DND-41 (cell line): ENCODE measurements at places on chromosomes 3 and 15.

DNA sequence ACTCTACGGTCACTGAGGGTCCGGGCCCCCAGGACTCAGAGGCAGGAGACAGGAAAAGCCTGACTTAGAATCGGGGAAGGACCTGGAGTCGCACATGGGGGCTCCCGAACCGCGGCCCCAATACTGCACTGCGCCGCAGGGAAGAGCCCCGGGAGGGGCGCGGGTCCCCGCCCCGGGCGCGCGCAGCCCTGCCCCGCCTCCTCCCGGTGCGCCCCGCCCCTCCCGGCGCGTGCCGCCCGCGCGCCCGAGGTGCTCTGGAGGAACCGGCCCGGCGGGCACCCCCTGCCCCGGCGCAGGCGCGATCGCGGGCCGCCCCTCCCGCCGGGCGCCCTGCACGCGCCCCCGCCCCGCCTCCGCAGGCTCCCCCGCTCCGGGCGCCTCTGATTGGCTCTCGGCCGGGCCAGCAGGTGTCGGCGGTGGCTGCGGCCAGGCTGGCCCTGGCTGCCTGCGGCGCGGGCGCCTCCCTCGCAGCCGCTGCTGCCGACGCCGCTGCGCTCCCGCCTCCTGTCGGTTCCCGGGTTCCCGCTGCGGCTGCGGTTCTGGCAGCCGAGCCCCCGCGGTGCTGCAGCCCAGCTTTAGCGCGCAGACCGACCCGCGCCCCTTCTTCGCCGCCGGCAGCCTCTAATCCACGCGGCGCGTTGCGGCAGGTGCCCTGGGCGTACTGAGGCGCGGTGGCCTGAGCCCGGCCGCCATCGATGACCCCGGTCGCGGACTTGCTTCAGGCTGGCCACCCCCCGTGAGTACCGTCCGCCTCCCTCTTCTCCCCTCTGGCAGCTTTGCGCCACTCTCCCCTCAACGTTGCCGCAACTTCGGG lies at the start of gene MYRIP:
Gene MYRIP, plus strand, starts transcription at position 429 of the 814 bp plus-strand sequence. CDS start 91,208 bp downstream, outside the sequence.
- no peak for DNase-seq

DNA sequence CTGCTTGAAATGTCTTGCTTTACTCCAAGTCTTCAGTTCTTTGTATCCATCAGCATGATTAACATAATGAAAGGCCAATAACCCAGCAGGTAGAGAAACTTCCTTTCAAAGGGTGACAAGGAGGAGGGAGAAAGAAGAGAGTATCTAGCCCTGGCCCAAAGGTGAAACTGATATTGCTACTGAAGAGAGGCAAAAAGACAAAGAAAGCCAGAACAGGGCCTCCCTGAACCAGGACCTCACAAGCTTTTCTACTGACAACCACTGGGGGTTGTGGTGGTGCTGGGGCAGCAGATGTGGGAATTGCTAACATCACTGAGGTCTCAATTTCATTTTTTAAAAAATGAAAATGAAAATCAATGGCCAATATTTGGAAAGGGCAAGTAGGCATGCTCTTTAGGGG lies 234.1 kb downstream of the RSL24D1 start:
- no peak for DNase-seq

DNA sequence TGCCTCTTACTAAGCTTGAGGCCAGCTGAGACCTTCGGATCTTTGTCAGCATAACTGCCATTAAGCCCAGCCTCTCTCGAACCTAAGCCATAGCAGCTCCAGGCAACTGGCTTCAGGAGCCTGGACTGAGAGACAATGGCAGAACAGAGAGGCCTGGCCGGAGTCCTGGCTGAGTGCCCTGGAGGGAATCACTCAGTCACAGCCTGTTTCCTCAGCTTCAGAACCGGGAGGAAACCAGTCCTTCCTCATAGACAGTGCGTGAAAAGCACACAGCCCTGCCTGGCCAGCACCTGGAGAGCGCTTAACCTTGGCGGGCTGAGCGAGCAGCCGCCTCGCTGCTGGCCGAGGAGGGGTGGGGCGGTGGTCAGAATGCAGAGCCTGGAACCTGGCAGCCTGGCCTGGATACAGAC lies 21.6 kb downstream of the RNU5B-1 start:
- no peak for DNase-seq

GRCh38 chr15:66488525-66488924 lies 9.0 kb downstream of the SNAPC5 start:
- no peak for DNase-seq

- DNase-seq = no peak
Observed at GRCh38 chr3:31690771-31691170, 158.0 kb downstream of the STT3B start.
